SK-N-MC (cell line): ENCODE measurements at places on chromosomes 7 and 10.

GRCh38 chr7:30309842-30310435 lies 25.5 kb downstream of the ZNRF2 start:
- no peak for DNase-seq

GRCh38 chr10:117226813-117227451 lies 14.0 kb upstream of the SLC18A2 start:
- DNase-seq = no peak

DNA sequence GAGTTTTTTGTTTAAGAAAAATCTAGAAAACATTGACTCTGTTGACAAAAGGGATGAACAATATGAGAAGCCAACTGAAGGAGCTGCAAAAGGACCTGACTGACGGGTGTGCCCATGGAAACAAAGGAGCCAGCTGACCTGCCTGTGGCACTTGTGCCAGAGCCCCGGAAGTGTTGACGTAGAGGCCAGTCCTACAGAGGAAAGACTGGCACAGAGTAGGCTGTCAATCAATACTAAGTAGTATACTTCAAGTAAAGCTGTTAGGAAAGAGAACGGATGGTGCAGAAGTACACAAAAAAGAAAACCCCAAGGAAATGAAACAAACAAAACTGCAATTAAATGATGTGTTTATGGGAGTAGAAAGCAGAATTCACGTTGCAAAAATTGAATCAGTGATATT lies 19.0 kb upstream of the ABI1 start:
- no peak for DNase-seq

DNA sequence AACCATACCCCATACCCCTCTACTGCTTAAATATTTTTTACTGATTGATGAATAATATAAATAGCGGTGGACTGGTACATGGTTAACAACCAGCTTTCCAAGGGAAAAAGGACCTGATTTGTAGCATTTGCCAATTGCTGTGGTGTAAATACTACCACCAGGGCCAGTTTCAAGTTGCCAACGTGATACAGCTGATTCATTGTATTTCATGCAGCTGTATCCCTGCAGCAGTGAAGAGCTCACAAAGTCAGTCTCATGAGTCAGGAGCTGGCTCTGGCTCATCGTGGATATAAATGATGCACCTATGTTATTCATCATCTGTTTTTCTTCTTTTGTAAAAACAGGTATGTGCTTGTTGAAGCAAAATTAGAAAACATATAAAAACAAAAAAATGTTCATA lies 15.2 kb downstream of the CALML5 start:
- DNase-seq = no peak

- DNase-seq = no peak
Measured at GRCh38 chr10:27816320-27816719, 70.7 kb upstream of the MKX start.

GRCh38 chr7:30965883-30966282 lies 2.1 kb downstream of the GHRHR start:
- no peak for DNase-seq

DNA sequence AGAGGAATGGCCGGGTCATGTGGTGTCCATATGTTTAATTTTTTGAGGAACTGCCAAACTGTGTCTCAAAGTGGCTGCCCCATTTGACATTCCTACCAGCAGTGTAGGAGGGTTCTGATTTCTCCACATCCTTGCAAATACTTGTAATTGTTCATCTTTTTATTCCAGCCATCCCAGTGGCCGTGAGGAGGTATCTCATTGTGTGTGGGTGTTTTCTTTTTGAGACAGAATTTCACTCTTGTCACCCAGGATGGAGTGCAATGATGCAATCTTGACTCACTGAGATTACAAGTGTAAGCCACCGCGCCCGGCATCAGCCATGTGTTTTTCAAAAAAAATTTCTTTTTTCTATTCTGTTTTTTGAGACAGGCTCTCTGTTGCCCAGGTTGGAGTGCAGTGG lies 38.7 kb upstream of the DLG5 start:
- DNase-seq = no peak

- DNase-seq = no peak
Measured at GRCh38 chr7:22344655-22345054, 12.3 kb downstream of the RAPGEF5 start.

- no peak for DNase-seq
Measured at GRCh38 chr10:27620430-27621397, 116.6 kb downstream of the RAB18 start.
